ENCODE measurements at places on chromosomes 13 and 19.

DNA sequence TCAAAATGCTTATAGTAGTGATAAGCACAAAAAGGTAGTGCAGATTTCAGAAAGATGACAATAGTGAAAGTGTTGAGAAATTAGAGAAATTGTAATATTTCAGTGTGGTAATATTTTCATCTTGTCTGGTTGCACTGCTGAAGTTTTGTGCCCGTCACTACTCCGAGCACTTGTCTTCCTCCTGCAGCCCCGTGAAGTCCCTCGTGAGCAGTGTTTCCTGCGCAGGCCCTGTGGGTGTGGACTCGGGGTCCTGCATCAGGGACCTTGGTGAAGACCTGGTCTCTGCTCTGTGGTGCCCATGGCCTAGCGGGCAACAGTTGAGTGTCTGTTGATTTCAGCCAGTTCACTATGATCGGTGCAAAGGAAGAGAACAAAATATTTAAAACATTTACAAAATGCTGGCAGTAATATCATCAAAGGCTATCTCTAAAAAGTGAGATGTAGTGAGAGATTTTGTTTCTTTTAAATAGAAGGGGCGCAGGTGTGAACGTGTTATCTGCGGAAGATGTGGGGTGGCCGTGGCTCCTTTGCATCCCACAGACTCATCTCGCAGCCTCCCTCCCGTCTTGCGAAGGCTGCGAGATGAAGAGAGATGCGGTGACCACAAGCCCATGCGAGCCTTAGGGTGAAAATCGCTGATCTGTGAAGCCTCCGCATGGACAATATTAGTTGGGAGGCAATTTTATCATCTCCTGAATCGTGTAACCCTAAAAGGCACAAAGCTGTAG, 27.7 kb upstream of the DCUN1D2 start:
- no peak for DNase-seq

DNA sequence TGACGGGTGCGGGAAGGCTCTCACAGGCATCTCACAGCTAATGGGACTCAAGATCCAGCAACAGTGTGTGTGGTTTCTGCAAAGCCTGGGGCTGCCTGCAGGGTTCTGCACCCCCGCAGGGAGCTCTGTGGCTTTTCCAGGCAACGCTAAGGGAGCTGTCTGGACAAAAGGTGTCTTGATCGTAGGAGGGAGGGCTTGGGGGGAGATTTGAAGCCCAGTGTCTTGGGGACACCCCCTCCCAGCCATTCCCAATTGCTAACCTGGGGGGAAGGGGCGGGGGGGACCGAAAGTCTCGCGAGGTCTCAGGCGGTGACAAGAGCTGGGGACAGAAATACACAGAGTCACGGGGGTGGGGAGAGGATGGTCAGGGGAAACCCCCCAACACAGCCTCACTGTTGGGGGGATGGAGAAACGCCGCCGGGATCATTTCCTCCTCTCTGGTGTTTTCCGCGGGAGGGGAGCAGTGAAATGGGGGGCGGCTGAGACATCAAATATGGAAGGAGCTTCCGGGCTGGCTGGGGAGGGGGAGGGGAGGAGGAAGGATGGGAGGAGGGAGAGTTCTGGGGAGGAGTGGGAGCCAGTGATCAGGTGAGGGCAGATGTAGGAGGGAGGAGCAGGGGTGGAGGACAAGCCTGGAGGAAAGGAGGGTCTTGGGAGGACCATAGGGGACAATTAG, 13.3 kb downstream of the KCNC3 start:
- no peak for DNase-seq

GRCh38 chr13:46232281-46232680, 20.6 kb downstream of the LRRC63 start:
- DNase-seq: no peak

- no peak for DNase-seq
Measured at GRCh38 chr19:2035590-2035991, 15.5 kb downstream of the MKNK2 start.

DNA sequence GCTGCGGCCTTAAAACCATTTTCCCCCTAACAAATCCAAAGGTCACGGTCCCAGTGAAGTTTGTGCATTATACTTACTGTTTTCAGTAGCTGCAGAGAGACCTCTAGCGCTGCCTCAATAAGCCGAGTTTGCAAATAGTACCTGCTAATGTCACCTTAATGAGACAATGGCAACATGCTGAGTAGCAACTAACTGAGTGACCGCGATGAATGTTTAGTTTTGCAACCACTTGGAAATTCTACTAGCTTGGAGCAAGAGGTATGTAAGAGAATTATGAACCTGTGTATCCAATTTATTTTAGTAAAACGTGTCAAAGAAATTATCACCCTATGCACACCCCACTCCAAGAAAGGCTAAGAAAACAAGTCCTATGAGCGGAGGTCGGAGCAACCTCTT, 1.2 kb downstream of the KPNA3 start:
- DNase-seq: no peak

DNA sequence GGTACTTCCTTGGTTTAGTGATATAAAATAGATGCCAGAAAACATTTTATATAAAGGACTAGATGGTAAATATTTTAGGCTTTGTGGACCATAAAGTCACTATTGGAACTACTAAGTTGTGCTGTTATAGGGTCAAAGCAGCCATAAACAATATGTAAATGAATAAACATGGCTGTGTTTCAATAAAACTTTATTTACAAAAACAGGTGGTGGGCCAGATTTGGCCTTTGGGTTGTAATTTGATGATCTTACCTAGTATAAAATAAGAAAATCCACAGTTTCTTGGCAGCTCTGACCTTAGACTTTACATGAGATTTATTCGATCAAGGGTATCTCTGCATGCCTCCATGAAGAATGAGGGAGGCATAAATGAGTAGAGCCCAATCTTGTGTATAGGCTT, 232.0 kb upstream of the PCDH9 start:
- DNase-seq: no peak

DNA sequence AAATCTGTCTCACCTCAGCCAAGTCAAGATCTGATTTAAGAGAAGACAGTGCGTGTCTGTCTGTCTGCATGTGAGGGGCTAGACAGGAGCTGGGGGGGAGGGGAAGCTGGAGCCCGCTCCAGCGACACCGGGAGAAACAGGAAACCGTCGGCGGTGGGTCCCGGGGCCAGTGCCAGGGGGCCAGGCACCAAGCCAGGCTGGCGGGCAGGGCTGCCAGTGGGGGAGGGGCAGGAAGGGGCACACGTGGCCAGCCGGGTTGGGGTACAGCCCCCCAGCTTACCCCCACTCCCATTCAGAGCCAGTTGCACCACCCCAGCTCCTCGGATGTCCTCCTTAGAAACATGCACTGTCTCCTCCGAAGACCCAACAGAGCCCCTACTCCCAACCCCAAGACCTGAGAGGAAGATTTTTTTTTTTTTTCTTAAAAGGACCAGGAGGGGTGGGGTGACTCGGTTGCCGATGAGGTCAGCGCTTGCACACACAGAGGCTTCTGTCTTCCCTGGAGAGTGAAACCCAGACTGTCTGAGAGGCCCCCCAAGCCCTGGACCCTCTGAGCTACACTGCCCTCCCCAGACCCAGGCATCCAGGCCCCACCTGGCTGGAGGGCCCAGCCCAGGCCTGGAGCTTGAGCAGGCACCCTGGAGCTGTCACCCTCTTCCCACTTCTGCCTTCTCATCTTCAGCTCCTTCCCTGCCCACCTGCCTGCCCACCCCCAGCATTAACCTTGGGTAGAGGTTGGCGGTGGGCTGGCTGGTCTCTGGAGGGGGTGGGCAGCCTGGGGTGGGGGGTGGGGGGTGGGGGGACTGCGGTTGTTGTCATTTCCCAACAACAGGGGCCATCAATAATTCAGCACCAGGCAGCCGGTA, 4.0 kb downstream of the ERF start:
- no peak for DNase-seq

DNA sequence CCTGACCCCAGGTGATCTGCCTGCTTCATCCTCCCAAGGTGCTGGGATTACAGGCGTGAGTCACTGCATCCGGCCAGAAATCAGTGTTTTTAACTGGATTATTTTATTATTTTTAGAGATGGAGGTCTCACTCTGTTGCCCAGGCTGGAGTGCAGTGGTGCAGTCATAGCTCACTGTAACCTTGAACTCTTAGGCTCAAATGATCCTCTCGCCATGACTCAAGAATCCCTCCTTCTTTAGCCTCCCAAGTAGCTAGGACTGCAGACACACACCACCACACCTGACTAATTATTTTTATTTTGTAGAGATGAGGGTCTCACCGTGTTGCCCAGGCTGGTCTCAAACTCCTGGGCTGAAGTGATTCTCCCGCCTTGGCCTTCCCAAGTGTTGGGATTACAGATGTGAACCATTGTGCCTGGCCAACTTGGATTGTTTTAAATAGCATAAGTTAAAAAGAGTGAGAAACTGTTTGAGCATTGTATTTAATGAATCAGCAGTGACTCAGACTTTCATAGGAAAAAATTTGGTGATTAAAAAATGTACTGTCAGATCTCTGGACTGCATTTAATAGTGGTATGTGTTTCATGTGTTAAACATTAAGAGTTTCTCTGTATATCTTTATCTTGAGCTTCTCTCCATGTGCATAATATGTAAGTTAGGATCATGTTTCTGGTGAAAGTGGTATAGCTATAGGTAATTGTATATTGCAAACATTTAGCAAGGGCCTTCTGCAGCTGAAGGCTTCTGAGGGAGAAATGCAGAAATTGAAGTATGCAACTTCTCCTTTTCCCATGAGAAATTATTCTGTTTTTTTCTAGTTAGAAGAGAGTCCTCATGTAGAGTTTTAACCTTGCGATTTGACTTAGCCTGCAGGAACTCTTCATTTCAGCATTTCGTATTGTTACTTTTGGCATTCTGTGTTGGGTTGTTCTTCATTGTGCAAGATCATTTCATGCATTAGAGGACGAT, 121.2 kb downstream of the PCCA start:
- DNase-seq: no peak

DNA sequence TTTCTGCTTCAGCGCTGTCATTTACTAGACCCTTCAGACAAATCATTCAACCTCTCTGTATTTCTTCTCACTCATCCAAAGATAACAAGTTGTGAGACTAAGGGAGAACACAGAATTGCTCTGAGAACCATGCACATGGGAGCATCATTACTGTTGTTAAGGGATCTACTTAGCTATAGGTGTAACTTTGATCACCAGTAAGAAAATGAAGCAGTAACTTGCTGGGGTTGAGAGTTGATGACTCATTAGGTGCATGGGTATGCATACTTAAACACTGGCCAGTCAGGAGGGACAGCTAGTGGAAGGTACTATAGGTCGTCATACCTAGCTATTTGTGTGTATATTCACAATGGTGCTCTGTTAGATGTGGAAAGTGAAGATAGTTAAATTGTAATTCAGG, 61.5 kb downstream of the B3GLCT start:
- DNase-seq: no peak

- DNase-seq: no peak
Measured at GRCh38 chr13:95652821-95653220, 8.3 kb upstream of the DZIP1 start.

DNA sequence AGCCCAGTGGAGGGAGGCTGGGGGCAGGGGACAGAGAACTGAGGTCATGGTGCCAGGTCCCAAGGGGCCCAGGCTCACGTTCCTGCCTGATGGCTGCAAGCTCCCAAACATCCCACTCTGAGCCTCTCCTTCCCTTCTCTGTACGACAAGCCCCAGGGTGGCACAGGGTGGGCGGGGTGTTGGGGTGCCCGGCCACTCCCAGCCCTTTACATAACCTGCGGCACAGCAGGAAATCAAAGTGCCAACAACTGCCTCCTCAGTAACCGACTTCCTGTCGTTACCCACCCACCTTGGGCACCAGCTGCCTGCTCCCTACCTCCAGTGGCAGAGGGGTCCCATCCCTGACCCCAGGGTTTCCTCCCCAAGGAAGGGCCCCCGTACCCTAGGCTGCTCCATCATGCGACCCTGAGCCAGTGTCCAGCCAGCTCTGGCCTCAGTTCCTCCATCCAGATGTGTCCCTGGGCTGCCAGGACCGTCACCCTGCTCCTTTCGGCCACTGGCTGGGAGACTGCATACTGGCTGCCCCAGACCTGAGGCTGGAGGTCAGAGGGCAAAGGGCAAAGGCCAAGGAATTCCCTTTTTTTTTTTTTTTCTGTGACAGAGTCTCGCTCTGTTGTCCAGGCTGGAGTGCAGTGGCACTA, 27.7 kb upstream of the NFIC start:
- DNase-seq: no peak

- DNase-seq: no peak
Measured at GRCh38 chr19:54461613-54462012, 2.0 kb downstream of the LENG9 start.

DNA sequence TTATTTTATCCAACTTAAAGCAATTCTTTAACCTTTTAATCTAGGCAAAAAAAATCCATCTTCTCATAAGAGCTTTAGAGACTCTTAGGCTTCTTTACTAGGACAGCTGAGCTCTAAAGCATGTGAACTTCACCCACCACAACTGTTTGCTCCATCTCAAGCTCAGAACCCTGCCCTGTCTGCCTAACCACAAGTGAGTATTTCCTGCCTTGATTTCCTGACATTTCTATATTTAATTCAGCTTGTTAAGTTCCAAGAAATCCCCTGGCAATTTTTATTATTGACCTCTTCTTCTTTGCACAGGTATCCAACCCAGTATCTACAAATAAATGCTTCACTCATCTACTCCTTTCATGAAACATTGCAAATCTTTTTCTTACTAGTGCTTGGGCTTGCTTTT, 21.1 kb upstream of the CEACAM21 start:
- DNase-seq: no peak

DNA sequence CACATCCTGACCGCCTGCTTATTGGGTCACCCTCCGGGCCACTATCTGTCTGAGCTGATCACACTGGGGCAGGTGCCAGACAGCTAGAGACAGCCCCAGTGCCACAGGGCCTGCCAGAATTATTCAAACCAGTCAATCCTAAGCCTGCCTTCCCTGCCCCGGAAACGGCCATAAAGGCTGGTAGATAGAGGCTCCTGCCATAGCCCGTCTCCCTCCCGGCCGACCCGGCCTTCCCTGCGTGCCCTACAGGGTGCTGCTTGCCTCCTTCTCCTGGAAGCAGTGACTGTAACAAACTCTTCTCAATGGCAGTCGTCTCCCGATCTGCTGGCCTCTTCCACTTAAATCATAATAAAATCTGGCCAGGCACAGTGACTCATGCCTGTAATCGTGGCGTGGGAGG, 158.6 kb upstream of the SOX1 start:
- DNase-seq: no peak

- DNase-seq: no peak
Measured at GRCh38 chr19:2627855-2628254, 74.6 kb downstream of the GNG7 start.

DNA sequence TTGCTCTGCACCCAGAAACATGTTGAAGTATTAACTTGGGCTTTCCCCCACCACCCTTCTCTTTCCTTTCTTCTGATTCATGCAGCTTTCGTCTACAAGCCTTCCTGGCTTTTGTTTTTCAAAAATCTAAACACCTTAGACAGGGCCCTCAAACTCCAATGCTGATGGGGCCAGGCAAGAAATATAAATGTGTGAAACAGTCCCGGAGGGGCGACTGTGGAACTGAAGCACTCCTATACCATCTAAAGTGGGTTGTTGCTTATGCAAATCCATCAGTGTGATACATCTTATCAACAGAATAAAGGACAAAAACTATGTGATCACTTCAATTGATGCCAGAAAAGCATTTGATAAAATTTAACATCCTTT, 6.1 kb downstream of the FCGBP start:
- no peak for DNase-seq

DNA sequence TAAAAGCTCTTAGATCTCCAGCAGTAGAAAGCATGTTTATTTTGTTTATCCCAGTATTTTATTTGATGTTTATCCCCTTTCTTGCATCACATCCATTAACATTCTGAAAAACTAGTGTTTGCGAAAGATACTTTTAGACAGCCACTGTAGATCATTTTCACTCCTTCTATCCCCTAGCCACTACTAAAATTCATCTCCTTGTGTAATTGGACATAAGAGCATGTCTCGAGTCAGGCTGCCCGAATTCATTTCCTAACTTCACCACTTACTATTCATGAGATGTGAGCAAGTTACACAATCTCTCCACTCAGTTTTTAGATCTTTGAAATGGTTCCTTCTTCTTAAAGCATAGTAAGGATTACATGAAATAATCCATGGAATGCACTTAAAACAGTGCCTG, 514.0 kb downstream of the KLF5 start:
- no peak for DNase-seq
